ENCODE measurements at places on chromosomes 7 and 10.

GRCh38 chr7:40200791-40201190 is 66.0 kb downstream of the SUGCT start:
- no peak for DNase-seq

DNA sequence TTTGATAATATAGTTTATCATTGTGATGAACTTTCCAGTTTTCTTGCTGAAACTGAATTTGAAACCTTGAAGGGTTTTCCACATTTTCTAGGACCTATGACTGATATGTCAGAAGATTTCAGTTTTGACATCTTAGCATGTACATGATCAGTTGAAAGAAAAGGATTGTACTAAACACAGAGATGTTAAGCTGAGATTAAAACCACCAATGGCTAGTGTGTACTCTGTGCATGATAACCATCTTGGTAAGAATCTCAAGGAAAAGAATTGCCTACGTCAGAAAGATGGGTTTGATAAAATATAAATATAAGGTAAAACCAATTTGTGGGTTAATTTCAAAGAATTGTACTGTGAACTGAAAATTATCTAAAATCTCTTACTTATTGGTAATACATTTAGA is 776.4 kb downstream of the GATA3 start:
- no peak for DNase-seq

- DNase-seq = no peak
Observed at GRCh38 chr10:90437452-90437851, 420.4 kb downstream of the HTR7 start.

DNA sequence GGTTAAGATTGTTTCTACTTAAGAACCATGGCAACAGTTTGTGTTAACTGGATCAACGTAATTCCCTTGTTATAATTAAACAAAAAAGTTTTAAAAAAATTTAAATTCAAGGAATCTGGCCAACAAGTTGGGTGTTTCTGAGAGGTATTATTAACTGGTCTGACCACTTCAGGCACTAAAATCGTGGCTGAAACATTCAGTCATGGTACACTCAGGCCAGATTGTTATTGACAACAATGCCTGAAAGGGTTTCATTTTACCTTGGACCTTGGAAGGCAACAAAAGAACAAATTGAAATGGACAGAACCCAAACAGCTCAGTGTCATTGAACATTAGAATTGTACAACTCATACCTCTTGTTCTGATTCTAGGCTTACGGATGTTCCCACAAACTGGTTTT is 103.3 kb upstream of the ARMC3 start:
- DNase-seq = no peak

DNA sequence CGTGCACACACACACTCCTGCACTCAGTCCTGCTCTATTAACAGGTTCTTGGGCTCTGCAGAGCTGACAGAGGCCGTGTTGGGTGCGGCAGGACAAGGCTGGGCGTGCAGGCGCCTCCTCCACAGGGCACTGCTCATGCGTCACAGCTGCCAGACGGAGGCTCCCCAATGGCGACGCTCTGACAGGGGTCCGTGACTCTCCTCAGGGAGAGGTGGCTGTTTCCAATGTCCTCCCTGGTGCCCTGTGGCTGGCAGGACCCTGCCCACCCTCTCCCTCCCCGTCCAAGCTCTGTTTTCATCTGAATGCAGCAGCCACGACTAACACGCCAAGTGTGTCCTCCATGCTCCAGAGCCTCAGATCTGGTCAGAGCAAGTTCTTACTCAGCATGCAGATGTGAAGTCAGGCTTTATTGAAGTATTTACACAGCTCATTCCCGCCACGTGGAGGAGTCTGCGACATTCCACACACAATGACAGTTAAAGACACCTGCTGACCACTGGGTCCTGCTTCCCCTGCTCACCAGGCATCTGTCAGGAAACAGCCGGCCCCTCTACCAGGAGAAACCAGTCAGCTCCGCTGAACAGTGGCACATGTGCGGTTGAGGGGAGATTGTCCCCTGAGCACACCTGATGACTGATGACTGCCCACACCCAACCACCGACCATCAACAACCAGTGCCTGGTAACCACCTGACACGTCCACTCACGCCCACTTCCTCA is 116.7 kb downstream of the VIPR2 start:
- DNase-seq = peak; percentile 80

DNA sequence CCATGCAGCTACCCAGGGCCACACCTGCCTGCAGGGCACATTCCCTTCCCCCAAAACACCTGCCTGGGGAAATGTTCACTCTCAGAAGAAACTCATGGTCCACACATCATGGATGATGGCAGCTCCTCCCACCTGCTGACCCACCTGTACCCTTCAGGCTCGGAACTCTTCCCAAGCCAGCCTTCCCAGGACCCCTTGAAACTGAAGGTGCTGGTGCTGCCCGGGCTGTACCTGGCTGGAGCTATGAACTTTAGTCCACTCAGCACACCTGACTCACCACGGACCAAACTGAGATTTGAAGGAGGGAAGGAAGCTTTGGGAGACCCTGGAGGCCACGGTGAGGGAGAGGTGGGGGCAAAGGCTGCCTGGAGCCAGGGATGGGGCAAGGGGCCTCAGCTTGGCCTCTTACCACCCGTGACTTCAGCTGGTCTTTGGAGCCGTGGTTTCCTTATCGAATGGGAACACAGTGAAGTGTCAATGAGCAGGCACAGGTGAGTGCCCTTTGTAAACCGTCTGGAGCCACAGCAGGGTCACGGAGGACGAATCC is 30.1 kb upstream of the INPP5A start:
- no peak for DNase-seq

- no peak for DNase-seq
Observed at GRCh38 chr10:84302223-84302622, 26.2 kb upstream of the CCSER2 start.

GRCh38 chr10:15836807-15837206 is 23.5 kb downstream of the MINDY3 start:
- DNase-seq = no peak

DNA sequence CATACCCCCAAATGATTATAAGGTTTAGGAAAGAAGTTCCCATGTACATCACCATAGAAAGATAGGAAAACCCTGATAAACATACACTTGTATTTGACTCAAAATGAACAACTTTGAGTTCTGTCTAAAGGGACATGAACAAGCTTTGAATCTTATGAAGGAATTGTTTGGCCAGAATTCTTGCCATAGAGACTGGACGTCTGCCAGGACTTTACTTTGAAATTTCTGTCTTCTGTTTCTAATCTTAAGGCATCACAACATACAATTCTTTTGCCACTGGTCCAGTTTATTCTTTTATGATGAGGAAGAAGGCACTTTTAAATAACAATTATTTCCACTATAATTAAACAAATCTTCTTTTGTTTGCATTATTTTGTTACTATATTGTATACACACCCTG is 26.2 kb upstream of the CYP26C1 start:
- no peak for DNase-seq

DNA sequence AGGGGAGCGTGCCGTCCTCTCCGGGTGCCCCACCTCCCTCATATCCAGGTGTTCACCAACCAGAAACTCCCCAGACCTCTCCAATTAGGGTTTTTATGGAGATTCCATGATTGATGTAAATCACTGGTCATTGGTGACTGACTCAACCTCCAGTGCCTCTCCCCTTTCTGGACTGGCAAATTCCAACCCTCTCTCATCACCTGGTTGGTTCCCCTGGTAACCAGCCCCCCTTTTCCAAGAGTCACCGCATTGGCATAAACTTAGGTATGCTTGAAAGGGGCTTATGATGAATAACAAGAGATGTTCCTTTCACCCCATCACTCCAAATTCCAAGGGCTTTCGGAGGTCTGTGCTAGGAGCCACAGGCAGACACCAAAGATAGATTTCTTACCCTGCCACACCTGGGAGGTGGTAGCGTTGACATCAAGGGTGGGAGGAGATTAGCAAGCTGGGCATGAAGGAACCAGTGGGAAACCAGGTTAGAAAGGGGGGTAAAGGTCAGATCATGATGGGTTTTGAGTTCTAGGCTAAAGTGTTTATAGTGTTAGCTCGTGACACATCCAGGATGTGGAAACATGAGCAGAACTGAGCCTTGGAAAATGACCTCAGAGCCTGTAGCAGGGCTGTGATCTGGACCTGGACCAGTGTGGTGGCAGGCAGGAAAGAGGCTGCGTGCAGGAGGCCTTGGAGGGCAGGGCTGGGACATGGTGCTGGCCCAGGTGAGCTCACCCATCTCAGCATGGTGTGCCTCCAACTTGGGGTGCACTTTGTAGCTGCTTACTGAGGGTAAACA is 45.1 kb downstream of the CAMK1D start:
- DNase-seq = no peak

DNA sequence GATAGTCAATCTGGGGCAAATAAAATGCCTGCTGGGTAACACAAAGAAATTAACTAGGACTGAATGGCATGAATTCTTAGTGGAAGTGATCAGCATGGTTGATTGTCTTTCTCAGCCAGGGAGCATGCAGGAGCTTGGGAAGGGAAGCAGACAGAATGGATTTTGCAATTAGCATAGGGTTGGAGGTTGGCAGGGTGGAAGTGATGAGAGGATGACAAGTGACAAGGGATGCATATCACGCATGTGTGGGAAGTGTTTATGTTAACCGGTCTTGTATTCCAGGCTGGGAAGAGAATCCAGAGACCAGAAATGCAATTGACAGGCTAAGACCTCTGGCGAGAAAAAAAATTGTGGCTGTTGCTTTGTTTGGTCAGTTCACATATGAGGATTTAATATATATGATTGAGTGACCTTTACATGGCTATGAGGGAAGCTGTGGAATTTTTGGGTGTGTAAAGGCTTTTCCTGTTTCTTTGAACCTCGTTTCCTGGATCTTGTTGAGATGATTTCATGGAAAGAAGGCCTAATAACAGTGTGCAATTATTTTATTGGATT is 8.3 kb downstream of the MDFIC start:
- no peak for DNase-seq

- no peak for DNase-seq
Observed at GRCh38 chr10:71138166-71138830, 74.1 kb upstream of the UNC5B start.

DNA sequence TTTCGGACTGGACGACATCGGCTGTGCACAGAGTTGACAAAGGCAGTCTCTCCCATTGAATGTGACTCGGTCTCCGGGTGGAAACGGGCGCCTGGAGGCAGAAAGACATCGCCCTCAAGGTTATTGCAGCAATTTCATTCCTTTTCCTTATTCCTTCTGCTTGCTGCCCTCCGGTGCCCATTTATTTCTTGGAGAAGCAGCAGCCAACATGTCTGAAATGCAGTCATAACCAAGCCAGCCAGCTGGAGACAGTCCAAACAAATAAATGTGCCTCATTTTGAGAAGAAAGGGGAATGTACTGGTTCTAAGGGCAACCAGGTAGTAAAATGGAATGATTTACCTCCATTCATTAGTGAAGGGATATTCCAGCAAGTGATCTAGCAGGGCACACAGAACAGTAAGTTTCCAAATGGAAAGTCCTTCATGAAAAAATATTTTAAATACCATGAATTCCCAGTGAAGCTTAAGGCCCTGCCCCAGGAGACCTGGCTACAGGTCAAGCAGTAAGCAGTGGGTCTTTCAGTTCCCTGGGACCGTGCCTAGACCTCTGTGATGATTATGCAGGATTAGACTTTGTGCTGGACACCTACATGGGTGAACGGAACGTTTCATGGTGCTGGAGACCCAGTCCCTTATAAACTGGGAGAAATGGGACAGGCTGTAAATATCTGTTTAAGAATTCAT is 86.6 kb downstream of the ABLIM1 start:
- no peak for DNase-seq

DNA sequence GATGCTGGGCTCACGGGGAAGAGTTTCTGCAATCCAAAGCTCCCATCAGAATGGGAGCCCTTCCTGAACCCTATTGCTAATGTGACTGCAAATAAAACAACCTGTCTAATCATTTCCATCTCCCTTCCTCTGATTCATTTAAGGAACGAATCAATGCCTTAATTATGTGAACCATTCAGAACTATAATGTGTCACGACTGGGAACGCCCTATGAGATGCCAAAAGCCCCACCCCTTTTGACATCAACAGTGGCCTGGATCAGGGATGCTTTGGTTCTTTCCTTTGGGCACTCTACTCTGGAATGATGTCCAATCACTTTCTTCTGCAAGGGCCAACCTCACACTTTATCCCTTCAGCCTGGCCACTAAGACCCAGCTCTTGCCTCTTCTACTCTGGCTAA is 195.4 kb upstream of the AOAH start:
- no peak for DNase-seq

DNA sequence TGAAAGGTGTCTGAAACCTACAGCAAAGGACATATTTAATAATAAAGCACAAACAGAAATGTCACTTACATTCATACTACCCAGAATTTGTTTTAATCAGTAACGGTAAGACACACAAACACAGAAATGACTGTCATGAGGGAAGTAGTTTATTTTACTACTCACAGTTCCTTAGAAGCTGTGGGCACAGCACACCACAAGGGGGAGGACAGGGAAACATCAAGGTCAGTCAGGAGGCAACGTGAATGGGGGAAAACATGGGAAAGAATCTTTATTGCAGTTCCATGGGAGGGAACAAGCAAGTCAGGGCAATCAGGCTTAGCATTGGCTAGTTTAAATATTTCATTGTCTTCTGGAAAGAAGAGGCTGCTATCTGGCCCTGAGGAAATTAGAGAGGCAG is 123.8 kb upstream of the PDSS1 start:
- no peak for DNase-seq
